ENCODE measurements at places on chromosomes 2 and 18.

- DNase-seq = no peak
Measured at GRCh38 chr2:119160361-119160990, 1.9 kb upstream of the C1QL2 start.

GRCh38 chr2:239815671-239816070 is 209.5 kb downstream of the NDUFA10 start:
- DNase-seq = no peak

- no peak for DNase-seq
Measured at GRCh38 chr2:130918393-130918792, 81.7 kb downstream of the ARHGEF4 start.

- no peak for DNase-seq
Measured at GRCh38 chr2:62467475-62468321, 38.3 kb downstream of the TMEM17 start.

GRCh38 chr2:126774761-126775160 is 118.8 kb downstream of the GYPC start:
- no peak for DNase-seq

- DNase-seq = no peak
Measured at GRCh38 chr2:32962690-32963089, 15.9 kb downstream of the LTBP1 start.

DNA sequence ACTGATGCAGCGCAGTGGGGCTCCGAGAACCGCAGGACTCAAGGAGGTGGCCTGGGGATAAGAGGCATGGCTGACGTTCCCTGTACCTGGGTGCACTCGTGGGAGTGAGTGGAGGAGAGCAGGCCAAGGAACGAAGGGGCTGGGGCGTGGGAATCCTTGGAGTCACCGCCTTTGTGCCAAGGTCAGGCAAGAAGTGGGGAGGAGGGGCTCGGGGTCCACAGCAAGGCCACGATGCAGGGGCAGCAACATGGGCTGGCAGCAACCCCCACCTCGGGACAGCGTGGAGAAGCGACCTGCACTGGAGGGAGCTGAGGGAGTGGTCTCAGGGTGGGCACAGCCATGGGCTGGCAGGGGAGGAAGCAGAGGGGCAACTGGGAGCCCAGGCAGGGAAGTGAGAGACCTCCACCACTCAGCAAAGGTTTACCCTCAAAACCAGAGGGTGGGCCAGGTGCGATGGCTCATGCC is 18.6 kb downstream of the ARID5A start:
- DNase-seq = no peak

GRCh38 chr2:164836907-164837306 is 4.7 kb downstream of the COBLL1 start:
- no peak for DNase-seq

GRCh38 chr2:61632276-61633169 is 94.4 kb upstream of the XPO1 start:
- no peak for DNase-seq

GRCh38 chr18:48814490-48815178 is 136.1 kb downstream of the SMAD7 start:
- no peak for DNase-seq

- no peak for DNase-seq
Measured at GRCh38 chr2:235894839-235895238, 273.3 kb downstream of the GBX2 start.

GRCh38 chr2:185643434-185643833 is 95.2 kb upstream of the FSIP2 start:
- DNase-seq = no peak

GRCh38 chr2:53460347-53460746 is 307.3 kb upstream of the CHAC2 start:
- no peak for DNase-seq

GRCh38 chr2:23215016-23215415 is 170.0 kb upstream of the KLHL29 start:
- DNase-seq = no peak

GRCh38 chr2:217952409-217952808 is 50.4 kb downstream of the TNS1 start:
- peak; percentile 18 for DNase-seq

GRCh38 chr18:11906176-11906575 is 1.9 kb downstream of the MPPE1 start:
- no peak for DNase-seq

GRCh38 chr2:223433461-223433860 is 168.7 kb downstream of the SCG2 start:
- no peak for DNase-seq

DNA sequence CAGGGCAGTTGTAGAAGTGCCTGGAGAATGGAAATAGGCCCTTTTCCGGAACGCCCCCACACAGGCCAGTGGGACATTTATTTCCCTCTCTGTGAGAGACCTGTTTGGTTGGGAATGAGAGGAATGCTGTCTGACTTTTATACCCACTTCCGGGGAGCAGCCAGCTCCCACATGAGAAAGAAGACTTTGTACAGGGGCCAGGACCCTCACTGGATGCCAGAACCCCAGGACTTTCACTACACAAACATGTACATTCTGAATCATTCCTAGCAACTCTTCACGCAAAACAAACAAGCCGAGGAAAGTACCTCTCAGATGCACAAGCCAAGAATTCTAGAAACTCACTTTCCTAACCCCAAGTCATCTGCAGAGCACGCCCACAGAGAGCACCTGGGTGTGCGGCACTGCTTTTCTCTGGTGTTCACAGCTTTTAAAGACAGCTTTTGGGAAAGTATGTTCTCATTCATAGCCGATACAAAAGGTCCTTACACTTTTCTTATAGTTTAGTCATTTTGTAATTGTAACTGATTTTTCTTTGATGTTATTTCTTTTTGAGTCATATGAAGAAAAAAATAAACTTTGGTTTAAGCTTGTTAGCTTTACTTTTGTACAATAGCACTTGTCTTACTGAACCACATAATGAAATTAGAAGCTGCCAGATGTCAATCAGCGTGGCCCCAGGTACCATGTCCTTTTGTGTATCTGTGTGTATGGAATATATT is 856.1 kb upstream of the ID2 start:
- no peak for DNase-seq

GRCh38 chr2:73284296-73285158 is at the start of gene FBXO41:
Gene FBXO41, minus strand, starts transcription at chr2:73284478. Its CDS starts 14,848 bp downstream, at chr2:73269630.
- peak; percentile 45 for DNase-seq

- no peak for DNase-seq
Measured at GRCh38 chr2:179900655-179901054, 39.2 kb upstream of the ZNF385B start.

DNA sequence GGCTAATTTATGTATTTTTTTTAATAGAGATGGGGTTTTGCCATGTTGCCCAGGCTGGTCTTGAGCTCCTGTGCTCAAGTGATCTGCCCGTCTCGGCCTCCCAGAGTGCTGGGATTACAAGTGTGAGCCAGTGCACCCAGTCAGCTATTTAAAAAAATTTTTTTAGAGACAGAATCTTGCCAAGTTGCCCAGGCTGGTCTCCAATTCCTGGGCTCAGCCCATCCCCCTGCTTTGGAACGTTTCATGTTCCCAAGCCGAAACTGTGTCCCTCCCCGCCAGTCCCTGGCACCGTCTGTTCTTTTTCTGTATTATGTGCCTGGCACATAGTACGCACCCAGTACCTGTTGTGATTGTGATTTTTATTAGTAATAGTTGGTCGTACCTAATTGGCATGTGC is 63.1 kb upstream of the MGAT5 start:
- DNase-seq = no peak

DNA sequence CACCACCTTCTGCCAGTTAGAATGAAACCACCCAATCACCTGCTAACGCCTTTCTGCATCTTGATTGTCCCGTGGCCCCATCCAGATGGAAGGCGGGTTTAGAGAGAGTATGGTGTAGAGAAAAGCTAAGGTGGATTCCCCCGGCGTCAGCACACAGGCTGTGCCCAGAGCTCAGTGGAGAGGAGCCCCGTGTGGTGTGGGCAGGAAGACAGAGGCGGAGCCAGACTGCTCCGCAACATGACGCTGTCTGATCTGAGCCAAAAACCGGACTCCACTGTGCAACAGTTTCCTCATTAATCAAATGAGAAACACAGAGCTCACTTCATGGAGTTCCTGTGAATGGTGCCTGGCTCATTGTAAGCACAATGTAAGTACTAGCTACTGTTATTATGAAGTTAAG is 448.1 kb upstream of the SMIM21 start:
- no peak for DNase-seq

- no peak for DNase-seq
Measured at GRCh38 chr2:225493420-225494099, 94.0 kb downstream of the NYAP2 start.

- DNase-seq = no peak
Measured at GRCh38 chr2:158325782-158326340, 130.7 kb downstream of the CCDC148 start.

DNA sequence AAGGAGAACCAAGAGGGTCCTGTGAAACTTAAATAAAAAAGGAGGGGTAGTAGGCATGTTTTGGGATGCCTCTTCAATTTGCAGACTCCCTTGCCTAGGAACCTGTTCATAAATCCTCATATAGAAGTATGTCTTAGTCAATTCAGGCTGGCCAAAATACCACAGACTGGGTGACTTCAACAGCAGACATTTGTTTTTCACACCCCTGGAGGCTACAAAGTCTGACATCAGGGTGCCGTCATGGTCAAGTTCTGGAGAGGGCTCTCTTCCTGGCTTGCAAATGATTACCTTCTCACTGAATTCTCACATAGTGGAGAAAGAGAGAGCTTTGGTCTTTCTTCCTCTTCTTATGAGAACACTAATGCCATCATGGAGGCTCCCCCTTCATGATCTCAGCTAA is 4.1 kb upstream of the TCF4 start:
- DNase-seq = no peak

DNA sequence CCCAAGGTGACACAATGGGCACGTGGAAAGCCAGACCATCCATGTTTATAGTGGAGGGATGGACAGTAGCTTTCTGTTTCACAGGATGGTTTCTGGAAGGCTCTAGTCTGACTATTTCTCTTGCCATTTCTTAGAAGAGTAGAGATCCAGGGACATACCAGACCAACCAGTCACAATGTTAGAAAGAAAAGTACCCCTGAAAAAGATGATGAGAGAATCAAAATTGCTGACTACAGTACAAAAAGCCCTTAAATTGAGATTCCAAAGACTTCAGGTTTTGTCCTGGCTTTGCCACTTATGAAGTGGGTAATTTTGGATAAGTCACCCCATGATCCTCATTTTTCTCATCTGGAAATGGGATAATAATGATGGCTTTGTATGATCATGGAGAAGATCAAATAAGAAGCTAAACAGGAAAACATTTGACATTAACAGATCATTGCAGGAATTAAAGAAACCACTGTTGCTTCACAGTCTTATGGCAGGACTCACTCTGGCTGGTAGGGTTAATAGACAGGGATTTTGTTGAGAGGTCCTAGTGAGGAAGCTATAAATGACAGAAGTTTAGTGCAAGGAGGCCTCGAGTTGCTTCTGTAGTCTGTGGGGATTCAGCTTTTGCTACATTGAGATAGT is 386.0 kb downstream of the IRS1 start:
- DNase-seq = no peak

DNA sequence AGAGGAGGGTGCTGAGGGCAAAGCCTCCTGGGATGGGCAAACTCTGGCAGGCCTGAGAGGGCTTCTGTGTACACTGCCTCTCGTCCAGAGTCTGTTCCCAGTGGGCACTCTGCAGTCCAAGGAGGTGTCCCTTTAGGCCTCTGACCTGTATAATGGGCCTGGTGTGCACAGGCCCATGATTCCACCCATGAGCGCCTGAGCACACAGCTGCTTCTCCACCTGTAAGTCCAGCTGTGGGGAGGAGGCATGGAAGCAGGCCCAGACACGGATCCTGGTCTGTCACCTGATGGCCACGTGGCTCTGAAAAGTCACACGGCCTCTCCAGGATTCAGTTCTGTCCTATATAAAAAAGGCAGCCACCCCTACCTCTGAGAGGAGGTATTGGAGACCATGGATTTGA is 57.0 kb downstream of the PARD6G start:
- DNase-seq = no peak

DNA sequence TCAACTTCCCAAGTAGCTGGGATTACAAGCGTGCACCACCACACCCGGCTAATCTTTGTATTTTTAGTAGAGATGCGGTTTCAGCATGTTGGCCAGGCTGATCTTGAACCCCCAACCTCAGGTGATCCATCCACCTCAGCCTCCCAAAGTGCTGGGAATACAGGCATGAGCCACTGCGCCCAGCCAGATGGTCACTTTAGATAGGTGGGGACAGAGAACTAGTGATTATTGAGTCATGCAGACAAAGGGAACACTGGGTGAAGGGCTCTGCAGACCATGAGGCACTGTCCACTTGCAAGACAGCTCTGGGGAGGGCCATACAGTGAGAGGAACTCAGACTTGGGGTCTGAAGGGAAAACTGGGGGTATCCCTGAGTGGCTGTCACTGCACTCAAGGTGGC is 58.4 kb upstream of the POMC start:
- DNase-seq = no peak

GRCh38 chr2:143928184-143928583 is 591.7 kb downstream of the ZEB2 start:
- no peak for DNase-seq

DNA sequence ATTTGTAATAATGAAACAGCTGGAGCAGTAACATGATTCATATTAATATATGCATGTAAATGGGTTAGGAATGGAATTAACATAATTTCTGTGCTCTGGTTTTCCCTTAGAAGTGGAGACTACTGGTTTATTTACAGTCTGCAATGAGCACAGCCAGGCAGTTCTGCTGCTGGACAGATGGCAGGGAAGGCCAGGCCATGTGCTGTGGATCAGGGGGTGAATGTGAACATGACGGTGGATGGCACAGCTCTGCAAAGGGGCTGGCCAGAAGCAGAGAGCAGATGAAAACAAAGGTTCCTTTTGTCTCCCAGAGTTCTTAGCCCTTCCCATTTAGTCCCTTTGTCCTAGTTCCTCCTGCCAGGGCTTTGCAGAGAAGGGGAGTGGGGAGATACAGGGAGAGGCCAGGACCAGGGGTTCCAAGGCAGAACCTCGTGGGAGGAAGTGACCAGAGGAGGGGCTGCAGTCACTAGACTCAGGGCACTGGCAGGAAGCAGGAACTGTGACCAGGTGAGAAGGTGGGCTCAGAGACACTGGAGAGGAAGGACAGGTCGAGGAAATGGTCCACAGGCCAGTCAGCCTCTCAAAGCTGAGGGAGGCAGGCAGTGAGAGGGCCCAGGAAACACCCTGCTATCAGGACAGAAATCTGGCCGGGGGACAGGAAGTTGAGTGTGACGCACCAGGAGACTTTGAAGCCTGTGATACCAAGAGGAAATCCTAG is 112.9 kb upstream of the ATP8B1 start:
- DNase-seq = no peak

DNA sequence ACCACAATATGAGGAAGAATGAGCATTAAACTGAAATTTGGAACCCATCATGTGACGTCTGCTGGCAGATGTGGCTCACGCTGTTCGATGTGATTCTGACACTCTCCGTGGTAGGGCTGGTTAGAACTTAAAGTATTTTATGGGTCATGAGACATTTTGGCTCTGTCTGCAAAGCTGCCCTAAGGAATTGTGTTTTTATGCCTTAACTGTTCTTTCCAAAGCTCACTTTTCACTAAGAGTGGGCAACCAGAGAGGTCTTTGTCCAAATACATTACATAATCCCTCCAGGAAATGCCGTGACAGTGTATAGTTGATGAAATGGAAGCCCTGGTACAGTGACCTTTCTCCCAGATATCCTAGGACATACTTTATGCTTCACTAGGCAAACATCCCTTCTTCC is 119.1 kb downstream of the AQP4 start:
- no peak for DNase-seq

- no peak for DNase-seq
Measured at GRCh38 chr2:191010887-191011885, 2.8 kb downstream of the STAT1 start.
